Heart left ventricle (tissue), 16 donors: ENCODE measurements at places on chromosomes 12 and 14.

DNA sequence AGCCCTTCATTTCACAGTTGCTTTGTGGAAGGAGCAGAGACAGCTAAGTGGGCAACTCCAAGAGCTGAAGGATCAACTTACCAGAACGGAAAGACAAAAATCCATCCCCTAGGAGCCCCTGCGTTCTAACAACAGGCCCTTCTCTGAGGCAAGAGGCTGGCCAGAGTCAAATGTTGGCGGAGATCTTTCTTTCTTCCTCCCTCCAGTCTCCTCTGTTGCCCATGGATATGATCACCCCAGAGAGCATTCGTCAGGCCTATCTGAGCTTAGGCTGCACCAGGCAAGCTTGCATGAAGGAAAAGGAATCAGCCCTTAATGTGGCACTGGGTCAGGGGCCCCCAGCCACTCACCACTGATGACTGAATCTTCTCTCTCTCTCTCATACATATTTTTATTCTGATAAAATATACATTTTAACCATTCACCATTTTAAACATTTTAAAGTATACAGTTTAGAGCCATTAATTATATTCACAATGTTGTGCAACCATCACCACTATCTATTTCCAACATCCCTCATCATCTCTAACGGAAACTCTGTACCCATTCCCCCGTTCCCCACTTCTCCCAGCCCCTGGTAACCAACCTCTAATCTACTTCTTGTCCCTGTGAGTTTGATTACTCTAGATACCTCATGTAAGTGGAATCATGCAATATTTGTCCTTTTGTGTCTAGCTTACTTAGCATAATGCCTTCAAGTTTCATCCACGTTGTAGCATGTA is 52.9 kb upstream of the CCND2 start:
- DNase-seq = no peak

DNA sequence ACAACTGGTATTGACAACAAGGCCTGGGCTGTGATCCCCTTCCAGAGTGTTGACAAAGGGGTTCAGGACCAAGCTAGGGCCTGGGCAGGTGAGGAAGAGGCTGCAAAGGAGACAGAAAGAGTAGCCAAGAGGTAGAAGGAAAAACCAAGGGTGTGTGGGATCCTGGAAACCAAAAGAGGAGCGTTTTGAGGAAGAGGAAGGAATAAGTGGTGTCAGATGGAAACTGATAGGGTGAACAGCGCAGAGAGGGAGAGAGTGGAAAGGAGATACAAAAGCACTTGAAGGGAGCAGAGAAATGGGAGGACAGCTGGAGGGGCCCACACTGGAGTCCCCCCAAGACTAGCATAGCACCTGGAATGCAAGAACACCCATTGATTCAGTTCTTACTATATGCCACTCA is 8.3 kb upstream of the HVCN1 start:
- no peak for DNase-seq

DNA sequence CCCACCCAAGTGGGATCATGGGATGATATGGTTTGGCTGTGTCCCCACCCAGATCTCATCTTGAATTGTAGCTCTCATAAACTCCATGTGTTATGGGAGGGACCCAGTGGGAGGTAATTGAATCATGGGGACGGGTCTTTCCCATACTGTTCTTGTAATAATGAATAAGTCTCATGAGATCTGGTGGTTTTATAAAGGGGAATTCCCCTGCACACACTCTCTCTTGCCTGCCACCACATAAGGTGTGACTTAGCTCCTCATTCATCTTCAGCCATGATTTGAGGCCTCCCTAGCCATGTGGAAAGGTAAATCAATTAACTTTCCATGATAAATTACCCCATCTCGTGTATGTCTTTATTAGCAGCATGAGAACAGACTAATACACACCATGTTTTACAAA is 109.2 kb downstream of the IGF1 start:
- no peak for DNase-seq

- no peak for DNase-seq
These were observed 471.7 kb downstream of the LRFN5 start for GRCh38 chr14:42078345-42078744.
